Pulmonary artery endothelial cell (primary cell): ENCODE measurements at places on chromosomes 2 and 18. TPM values are rescaled to one million over a fixed set of nuclear protein-coding genes. Genes with fewer than 3 reads are reported as not detected.

DNA sequence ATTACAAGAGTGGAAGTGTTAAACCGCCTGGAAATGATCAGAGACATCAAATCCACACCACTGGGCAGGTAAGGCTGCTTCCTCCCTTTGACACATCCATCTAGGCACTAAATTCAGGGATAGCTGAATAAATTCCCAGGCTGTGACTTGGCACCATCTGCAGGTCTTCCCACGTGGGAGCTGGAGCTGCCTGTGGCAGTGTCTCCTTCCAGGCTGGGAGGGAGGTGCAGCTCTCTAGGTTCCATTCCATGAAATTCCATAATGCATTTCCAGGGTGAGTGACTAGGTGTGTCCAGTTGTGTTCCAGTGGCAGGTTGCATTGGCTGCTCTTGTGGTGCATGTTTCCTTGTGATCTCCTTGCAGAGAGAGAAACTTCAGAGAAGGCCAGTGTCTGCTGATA, 188.9 kb upstream of the CXCR4 start:
- DNase-seq = no peak

The CD8B gene
- not detected in 2 replicates for total RNA-seq

DNA sequence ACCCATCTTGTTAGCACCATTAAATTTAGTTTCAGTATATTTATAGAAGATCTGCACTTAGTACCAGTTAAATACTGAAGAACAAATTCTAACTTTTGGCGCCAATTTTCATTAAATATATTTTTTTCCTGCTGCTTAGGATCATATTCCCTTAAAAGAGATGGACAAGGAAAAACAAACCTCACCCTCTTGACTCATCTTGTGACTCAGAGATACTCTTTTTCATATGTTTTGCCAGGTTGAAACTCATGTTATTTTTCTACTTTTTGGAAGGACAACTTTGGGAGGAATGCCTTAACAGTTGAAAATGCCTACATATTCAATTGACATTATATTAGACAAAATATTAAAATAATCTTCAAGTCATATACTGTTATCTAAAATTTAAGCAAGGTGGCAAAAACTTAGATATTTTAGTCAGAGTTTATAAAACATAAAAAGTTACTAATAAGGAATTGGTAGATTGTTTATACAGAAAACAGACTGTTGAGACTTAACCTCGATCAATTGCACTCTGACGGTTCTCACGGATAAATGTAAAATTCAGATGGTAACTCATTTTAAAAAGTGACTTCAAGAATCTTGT, 36.2 kb downstream of the PNO1 start:
- no peak for DNase-seq

The KRTCAP3 gene
- not detected in 2 replicates for total RNA-seq

GRCh38 chr18:58143386-58143785, 99.4 kb downstream of the NEDD4L start:
- no peak for DNase-seq

DNA sequence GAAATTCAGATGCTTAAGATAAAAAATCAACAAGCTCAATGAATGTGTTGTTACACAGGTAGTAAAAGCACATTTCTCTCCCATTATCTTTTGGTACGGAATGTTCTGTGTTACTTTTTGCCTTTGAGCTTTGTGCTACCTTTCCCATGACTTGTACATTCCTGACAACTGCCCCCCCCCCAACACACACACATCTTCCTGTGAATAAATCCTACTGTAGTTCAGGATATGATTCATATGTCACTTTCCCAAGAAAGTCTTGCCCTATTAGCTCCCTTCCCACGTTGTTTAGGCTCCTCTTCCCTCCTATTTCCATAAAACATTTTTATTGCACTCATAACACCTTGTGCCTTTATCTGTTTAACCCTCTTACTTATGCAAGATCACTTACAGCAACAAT, 442.6 kb upstream of the LRATD1 start:
- DNase-seq = no peak
